ENCODE measurements at places on chromosomes 7 and 10.

- DNase-seq: no peak
These were observed 105.0 kb downstream of the TRIL start for GRCh38 chr7:28853150-28853549.

DNA sequence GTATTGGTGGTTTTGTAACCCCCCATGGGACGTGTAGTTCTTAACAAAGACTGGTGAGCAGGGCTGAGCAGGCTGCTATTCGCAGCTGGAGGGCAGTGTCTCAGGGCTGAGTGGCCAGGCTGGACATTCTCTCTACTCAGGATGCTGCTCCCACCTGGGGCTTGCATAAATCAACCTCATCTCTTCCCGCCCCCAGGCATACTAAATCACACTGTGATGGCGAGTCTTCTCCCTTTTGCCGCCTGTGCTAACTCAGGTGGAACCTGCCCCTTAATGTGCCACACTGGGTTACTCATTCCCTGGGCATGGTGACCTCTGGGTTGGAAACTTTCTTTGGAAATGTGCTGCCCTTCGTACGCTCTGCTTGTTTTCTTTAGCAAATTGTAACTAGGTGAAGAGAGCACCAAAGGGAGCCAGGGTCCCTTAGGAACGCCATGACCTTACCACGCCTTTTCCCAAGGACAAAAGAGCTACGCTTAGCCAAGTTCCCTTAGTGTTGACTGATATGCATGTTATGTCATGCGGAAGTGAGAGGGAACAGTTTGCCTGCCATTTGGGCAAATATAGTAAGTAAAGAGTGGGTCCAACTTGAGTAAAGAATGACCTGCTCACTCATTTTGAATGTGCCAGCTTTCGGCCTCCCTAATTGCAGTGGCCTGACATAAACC, 40.4 kb upstream of the COBL start:
- no peak for DNase-seq

DNA sequence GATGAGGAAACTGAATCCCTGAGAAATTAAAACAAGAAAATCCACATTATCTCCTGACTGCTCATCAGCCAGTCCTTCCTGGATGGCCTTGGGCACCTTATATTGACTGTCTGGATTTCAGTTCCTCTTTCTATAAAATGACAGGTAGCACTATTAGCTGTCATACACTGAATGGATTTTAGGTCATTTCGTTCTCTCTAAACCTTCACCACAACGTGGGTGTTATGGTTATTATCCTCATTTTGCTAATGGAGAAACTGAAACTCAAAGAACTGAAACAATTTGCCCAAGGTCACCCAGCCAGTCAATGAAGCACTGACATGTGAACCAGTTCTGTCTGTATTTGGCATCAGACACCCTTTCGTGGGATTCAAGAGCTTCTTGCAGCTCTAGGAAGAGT, 193.8 kb downstream of the CYP26A1 start:
- DNase-seq: no peak

- DNase-seq: no peak
These were observed 930 bp downstream of the GIMAP6 start for GRCh38 chr7:150631084-150631826.

- DNase-seq: no peak
These were observed 303.1 kb upstream of the NPSR1 start for GRCh38 chr7:34354899-34355298.

DNA sequence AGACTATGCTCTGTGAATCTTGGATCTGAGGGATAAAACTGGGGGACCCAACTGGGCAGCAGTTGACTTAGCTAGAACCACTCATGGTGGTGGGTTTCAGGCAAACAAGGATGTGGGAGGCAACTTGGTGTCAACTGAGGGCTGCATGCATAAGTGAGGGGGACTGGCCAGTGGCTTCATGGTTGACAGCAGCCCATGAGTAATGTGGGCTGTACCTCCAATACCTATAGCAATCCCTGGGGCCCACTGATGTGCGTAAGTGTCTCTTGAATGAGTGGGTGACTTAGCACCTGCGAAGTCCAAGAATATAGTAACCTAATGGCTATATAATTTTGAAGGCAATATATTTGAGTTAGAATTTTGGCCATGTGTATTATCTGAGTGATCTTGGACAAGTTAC, 13.7 kb upstream of the MAP3K8 start:
- DNase-seq: no peak

GRCh38 chr10:4472190-4472904, 353.7 kb upstream of the AKR1E2 start:
- DNase-seq: no peak

GRCh38 chr7:100127866-100128636, 1.3 kb downstream of the MBLAC1 start:
- no peak for DNase-seq

GRCh38 chr7:91373111-91373800, 109.0 kb downstream of the FZD1 start:
- no peak for DNase-seq

DNA sequence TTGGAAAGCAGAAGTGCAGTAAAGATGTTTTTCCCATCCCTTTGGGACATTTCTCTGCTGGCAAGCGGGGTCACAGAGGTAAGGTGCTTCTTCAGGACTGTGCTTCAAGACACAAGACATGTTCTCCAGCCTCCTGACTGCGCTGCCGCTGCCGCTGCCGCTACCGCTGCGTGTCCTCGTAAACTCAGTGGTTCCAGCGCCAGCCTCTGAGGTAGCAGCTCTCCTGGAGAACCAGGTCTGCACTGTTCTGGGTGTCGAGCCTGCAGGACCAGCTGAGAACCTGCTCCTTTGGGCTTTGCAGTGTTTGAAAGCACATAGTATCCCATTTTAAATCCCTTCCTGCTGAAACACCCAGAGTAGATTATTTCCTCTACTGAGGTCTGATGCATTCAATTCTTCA, 13.0 kb upstream of the KCNK18 start:
- DNase-seq: no peak

Measured in amygdala (tissue), 56 donors.